ENCODE measurements at places on chromosomes 13 and 19.

DNA sequence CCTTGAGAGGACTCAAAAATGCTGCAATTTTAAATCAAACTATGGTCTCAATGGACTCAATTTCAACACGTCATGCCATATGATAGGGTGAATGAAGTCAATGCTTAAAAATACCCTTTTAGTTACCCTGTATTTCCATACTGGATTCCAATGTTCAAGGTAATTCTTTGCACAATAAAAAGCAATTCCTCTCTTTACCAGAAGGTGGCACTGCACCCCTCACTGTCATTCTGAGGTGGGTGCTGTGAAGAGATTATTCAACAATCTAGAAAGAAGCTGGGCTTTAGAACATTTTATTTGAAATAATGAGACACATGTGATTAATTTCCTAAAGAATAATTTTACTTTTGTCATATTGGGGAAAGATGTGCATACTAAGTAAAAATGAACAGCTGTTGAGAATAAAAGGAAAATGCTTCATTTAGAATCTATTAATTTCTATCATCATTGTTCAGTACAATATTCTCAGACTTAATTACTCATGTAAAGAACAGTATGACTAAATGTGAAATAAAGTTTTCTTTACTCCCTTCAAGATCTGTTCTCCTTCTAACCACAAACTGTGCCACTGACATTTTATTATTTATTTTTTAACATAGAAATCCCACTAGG lies 789.1 kb downstream of the GPC5 start:
- no peak for DNase-seq

DNA sequence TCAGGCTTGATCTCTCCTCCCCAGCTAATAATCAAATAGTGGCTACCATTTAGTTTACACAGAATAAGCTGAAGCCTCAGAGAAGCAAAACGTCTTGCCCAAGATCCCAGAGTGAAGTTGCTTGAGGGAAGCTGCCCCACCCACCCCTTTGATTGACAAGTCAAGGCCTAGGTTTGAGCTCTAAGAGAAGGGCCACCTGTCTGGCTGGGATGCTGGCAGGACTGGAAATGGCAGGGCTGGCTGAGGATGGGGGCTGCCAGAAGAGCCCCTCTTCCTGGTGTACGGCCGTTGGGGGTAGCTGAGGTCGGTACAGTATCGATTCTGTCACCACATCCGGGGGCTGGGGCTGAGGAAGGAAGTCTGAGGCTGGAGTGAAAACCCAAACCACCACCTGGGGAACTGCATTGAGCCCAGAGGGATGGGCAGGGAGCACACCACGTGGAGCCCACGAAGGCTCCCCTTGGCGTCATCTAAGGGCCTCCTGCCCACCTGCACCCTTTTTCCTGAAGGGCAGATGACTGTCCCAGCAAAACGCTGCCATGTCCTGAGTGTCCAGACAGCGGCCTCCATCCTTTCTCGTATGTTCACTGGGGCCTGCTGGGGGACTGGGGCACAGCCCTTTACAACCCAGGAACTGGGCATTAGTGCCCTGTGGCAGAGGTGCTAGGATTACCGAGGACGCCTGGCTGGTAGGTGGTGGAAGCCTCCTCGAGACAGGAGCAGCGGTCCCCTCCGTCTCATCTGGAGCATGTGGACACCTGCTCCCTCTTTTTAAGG lies 1.4 kb upstream of the PRKD2 start:
- DNase-seq = no peak

- DNase-seq = peak; percentile 76
Observed at GRCh38 chr19:3184847-3185460, 776 bp upstream of the NCLN start.

DNA sequence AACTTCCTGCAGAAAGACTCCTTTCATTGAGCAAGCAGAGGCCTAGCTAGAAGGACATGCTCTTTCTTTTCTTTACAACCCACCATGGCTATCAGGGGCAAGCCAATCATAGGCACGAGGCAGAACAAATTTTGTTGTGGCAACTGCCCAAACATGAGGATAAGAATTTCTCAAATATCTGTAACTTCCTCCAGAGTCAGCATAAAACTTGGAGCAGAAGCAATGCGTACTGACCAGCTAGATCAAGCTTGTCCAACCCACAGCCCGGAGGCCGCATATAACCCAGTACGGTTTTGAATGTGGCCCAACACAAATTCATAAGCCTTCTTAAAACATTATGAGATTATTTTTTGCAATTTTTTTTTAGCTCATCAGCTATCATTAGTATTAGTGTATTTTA lies 87.0 kb upstream of the SOX21 start:
- DNase-seq = no peak

DNA sequence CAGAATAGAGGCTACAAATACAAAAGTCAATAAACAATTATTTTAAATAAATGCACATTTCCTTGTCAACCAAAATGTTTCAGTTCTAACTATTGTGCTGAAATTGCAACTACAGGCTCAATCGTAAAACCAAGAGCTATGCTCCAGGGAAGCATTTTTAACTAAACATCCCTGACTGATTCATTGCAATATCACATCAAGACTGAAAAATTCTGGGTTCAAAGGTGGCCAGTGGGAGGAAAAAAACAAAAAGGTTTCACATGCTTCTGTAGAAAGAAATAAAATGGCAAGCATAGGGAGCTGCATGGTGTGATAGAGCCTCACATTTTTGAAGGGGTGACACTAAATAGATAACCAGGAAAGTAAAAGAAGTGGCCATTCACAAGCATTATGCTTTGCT lies 862.8 kb downstream of the PCDH9 start:
- no peak for DNase-seq

DNA sequence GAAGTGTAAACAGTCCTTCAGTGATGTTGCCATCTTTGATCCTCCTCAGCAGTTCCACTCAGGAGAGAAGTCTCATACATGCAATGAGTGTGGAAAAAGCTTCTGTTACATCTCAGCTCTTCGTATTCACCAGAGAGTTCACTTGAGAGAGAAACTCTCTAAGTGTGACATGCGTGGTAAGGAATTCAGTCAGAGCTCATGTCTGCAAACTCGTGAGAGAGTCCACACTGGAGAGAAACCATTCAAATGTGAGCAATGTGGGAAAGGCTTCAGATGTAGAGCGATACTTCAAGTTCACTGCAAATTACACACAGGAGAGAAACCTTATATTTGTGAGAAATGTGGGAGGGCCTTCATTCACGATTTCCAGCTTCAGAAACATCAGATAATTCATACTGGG lies 7.7 kb downstream of the ZNF230 start:
- DNase-seq = no peak

- no peak for DNase-seq
Observed at GRCh38 chr19:13209484-13210338, 59.5 kb downstream of the IER2 start.

DNA sequence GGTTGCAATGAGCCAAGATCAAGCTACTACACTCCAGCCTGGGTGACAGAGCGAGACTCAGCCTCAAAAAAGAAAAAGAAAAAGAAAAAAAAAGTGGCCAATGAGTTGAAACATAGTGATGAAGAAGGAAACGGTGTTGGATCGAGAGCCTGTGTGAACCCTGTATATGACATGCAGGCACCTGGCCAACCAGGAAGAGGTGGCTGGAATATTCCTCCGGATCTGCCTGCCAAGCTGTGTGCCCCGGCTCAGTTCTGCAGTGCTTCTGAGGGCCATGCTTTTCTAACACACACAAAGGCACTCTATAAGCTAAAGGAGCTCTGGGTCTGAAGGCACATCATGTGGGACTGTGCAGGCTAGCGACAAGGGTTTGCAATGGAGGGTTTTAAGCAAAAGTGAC lies 3.7 kb upstream of the ZNF444 start:
- no peak for DNase-seq

GRCh38 chr13:52832313-52832712 lies 16.1 kb downstream of the PCDH8 start:
- no peak for DNase-seq

- DNase-seq = peak; percentile 71
Observed at GRCh38 chr19:32316034-32316433, 29.4 kb upstream of the ZNF507 start.

DNA sequence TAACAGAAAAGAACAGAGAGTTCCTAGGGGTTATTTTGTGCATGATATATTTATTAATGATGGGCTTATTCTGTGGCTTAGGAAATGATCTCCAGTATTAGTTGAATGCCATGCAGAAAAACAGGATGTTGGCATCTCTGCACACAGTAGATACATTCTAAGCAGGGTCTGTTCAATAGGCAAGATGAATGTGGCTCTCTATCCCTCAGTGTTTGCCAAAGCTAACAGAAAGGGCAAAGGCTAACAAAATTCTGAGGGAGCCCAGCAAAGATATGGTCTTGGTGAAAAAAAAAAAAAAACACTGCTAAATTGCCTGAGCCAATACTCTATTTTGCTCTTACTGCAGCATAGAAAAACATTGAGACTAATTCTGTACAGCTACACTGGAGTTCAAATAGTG lies 1095.8 kb downstream of the UQCRFS1 start:
- DNase-seq = no peak

- no peak for DNase-seq
Observed at GRCh38 chr13:100710176-100710575, 35.6 kb upstream of the TMTC4 start.

DNA sequence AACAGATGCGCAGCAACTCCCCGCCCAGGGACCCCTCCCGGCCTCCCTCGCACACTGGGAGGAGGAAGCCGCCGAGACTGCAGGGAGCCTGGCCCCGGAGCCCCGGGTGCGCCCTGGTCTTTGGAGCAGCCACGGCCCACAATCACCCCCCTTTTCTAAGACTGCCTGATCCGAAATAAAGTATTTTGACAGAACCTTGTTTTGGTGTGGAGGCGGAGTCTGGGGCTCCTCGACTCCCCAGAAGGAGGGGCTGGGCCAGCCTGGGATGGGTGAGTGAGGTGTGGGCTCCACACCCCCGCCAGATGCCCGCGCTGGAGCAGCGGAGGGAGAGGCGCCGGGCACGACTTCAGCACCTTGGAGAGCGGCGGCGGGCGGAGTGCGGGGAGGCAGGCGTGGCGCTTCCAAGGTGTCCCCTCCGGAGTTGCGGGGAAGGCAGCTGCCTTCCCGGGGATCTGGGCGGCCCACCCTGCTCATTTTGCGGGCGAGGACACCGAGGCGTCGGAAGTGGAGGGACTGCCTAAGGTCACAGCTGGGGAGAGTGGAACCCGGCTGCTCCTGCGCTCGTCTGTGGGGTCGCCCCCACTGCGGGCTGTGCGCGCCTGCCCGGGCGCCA lies 9.4 kb downstream of the SIRT6 start:
- DNase-seq = peak; percentile 89

- DNase-seq = no peak
Observed at GRCh38 chr13:66014771-66015170, 1215.4 kb downstream of the PCDH9 start.

- no peak for DNase-seq
Observed at GRCh38 chr19:10551698-10552301, 8.1 kb downstream of the ATG4D start.

DNA sequence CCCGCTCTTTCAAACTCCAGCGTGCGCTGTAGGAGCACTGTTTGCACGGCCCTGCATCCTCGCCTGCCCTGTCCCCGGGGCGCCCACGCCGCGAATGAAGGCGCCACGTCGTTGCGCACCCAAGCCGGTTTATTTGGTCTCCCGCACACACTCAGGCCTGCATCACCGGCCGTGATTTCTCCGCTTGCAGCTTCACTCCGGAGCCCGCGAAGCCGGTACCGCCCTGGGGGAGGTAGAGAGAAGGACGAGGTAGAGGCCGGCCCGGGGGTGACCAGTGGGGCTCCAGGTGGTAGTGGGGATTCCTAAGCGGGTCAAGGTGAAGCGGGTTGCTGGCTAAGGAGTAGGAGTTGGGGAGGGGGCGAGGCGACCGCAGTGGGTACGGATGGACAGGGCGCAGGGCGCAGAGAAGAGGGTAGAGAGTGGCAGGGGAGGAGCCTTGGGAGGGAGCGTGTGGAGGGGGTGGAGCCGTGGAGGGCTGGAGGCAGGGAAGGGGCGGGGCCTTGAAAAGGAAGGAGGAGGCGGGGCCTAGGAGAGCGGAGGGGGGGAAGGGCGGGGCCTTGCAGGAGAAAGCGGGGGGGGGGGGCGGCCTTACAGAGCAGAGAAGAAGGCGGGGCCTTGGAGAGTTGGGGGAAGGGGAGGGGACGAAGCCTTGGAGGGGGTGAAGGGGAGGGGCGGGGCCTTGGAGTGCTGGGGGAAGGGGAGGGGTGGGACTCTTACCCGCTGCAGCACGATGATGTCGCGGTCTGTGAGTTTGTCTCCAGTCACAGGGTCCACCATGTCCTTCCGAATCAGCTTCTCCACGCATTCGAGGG lies 24.6 kb downstream of the NOSIP start:
- peak; percentile 95 for DNase-seq

- no peak for DNase-seq
Observed at GRCh38 chr13:47474839-47475238, 526.2 kb downstream of the SUCLA2 start.

- no peak for DNase-seq
Observed at GRCh38 chr13:66574606-66575005, 655.5 kb downstream of the PCDH9 start.

DNA sequence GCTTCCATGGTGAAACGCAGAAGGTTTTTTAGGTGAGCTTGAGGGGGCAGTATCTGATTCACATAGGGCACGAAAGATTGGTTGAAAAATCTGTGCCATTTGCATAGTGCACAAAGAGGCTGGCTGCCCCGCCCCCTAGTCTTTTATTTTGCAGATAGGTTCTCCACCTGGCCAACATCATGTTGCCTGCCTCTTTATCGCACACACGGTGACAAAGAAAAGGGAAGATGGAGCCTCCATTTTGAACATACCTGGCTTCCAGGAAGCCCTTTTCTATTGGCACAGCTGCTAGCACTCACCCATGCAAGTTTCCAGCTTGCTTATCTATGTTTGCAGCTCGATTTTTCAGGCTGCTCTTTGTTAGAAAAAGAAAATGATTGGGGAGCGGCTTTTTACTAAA lies 316.2 kb upstream of the KLHL1 start:
- no peak for DNase-seq

DNA sequence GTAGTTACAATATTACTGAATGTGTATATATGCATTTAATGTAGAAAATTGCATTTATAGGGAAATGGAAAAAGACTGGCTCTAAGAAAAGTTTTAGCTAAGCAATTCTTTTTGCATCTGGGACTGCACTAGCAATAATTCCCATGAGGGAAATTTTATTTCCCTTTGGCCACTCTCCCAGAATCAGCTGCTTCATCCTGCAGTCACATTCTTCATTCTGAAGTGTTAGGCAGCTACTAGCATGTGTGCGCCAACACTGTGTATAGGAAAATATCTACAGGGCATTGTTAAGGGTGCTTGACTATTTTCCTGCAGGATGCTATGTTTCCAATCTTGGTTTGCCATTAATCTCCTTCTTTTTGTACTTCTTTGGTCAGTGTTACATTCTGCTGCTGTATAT lies 312.8 kb upstream of the PCDH20 start:
- DNase-seq = no peak

- no peak for DNase-seq
Observed at GRCh38 chr13:102970542-102970941, 95.7 kb downstream of the SLC10A2 start.

- peak; percentile 84 for DNase-seq
Observed at GRCh38 chr19:53094754-53095575, 8.3 kb downstream of the ZNF160 start.

DNA sequence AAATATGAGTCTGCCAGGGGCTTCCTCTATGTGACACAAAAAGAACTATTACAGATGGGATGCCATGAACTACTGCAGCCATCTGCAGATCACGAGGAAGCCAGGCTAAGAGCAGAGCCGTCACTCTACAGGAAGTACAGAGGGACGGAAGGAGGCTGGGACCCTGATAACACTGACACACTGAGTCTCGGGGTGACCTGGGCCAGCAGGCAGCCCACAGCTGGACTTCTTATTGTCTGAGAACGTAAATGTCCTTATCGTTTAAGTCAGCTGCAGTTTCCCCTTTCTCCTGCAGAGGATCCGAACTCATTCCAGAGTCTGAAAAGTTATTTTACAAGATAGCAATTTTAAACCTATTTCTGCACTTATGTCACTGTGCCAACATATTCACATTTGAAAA lies 20.7 kb downstream of the PARP4 start:
- no peak for DNase-seq
